A549 treated with RU486 at 1 μM for 4 hours (cell line): ENCODE measurements at places on chromosomes 7 and 10. TPM values are rescaled to one million over a fixed set of nuclear protein-coding genes. Genes with fewer than 3 reads are reported as not detected.

Gene ANXA8
- total RNA-seq, result 25.9 to 36.6 TPM (median 29.7 TPM) in 5 replicates

Gene DGKI
- 0.27 to 0.86 TPM (median 0.55 TPM) in 4 of 5 replicates, not detected in the other for total RNA-seq

Gene TFR2
- total RNA-seq, result 2.0 to 3.3 TPM (median 3.0 TPM) in 5 replicates

Gene NUDT5
- total RNA-seq, result 123 to 183 TPM (median 152 TPM) in 5 replicates
